ENCODE measurements at places on chromosomes 5 and 9.

DNA sequence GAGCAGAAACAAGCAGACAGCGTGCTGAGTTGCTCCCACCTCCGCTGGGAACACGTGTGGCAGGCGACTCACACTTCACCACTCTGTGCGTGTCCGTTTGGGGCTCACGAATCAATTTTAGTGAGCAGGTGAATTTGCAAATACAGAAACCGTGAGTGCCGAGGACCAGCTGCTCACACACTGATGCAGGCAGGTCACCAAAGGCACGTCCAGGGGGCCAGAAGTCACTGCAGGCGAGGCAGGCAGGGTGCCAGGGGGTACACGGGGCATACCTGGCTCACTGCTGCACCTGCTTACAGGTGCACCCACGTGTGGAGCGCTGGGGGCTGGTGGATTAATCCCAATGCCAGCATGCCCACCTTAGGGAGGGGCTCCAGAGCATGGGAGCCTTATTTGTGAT is 68.8 kb downstream of the ZNF354C start:
- DNase-seq: no peak

DNA sequence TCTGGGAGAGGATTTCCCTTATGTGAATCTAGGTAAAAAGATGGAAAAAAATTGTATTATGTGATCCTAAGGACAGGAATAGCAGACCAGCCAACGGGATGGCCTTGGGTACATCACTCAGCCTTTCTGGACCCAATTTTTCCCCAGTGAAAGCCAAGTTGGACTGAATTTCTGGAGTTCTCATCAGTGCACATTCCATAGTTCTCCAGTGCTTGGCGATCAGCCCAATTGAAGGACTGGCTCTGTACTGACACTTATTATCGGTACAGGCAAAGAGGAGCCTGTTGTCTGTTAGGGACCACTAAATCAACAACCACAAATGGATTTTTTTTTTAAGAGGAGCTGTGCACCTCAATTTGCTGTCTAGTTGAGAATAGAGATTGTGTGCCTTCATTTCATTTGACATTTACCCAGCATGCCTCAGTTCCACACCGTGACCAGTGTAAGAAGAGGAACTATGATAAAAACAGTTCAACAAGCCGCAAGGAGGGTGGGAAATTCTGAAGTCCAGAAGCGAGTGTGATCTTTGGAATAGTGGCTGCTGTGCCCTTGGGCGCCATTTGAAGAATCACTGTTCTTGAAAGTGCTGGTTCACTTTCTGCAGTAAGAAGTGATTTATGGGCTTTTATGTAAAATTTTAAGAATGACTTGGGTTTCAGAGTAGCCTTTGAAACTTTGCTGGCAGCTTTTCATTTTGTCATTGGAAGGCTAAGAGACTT is 8.0 kb downstream of the ARL10 start:
- no peak for DNase-seq

DNA sequence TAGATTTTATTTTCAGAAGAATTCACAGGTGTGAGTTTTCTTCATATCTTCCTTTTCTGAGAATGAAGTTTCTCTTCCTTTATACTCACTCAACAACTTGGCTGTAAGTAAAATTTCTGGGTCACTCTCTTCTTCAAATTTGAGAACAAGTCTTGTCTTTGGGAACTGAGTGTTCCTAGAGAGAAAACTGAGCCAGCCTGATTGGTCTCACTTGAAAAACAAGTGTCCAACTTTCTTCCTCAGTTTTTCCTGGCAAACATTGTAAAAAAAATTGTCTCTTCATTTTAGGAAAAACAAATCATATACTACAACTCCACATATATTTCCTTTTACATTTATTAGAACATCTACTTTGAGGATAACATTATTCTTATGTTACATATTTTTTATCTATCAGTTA is 156.1 kb upstream of the GHR start:
- no peak for DNase-seq

DNA sequence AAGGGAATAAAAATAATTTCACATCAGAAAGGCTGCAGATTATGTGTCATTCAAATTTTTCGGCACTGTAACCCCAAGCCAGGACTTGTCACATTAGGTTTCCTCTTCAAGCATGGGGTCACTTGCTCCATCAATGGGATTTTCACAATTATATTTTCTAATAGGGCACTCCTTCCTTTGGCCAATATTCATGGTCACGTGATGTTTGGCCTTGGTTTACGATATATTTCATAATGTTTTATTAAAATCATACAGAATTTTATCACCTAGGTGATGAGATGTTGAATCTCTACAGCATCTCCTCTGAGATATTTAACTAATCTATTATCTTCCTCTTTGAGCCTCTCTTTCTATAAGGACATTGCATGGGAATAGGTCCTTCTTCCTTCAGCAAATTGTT is 523.5 kb upstream of the SEMA6A start:
- no peak for DNase-seq

GRCh38 chr5:84091127-84091799 is 293.4 kb downstream of the EDIL3 start:
- no peak for DNase-seq

DNA sequence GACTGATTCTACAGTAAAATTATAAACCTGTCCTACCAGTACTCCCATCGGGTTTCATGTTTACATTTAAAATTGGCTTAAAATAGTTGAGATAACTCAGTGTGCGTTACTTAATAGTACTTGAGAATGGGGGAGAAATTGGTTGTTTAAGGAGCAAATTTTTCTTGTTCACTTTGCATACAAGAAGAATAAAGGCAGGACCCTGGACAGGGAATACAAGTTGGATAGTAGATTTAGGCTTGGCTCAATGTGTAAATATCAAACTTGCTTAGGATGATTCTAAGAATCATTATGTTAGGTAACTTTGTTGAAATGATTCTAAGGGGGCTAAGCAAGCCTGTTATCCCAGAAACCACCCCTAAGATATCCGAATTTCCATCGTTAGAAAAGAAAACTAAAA is 448.4 kb upstream of the TLE4 start:
- DNase-seq: no peak

DNA sequence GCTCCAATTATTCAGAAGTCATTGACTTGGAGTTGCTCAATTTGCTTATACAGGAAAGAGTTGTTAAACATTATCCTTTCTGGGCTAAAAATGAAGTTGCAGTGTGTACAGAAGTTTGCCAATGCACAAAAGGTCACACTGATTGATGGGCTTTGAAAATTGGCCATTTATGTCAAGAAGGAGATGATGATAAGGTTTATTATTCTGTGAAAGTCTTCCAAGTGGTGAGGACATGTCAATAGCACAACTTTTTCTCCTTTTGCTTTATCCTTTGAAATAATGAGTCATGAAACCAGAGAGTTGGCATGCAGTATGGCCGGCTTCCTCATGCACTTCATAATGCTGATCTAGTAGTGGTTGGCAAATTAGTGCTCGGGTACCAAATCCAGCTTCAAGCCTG is 848.5 kb upstream of the WWC1 start:
- no peak for DNase-seq

DNA sequence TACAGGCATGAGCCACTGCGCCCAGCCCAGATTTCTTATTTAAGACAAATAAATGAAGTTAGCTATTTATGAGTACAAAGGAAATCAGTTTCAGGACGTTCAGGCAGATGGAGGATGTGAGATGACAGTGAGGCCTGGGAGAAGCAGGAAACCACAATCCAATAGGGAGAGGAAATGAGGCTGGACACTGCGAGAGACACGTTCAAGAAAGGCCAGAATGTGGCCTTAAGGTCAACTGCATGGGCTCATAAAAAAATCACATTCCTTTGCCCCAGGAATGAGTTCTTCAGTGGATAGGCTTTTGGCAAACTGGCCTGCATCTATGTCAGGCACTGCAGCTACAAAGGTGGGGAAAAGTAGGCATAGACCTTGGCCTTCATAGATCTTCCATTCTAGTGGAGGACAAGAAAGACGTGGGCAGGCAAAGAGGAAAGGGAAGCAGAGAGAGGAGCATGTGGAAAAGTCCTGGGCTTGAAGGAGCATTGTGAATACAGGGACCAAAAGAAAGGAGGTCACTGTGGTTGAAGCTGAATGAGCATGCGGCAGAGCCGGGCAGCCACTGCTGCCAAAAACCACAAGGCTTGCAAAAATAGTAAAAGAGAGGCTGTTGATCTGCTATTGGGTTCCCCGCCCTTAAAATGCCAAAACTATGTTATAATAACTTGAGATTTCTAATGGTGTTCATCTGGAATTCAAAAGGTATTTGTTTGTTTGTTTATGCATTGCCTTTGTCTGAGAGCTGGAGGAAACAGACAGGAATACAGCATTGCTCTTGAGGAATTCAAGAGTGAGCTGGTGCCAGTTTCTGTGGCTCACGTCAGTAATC is 133.0 kb downstream of the GNA14 start:
- DNase-seq: no peak

GRCh38 chr5:125412561-125413495 is 666.4 kb upstream of the ZNF608 start:
- DNase-seq: no peak

DNA sequence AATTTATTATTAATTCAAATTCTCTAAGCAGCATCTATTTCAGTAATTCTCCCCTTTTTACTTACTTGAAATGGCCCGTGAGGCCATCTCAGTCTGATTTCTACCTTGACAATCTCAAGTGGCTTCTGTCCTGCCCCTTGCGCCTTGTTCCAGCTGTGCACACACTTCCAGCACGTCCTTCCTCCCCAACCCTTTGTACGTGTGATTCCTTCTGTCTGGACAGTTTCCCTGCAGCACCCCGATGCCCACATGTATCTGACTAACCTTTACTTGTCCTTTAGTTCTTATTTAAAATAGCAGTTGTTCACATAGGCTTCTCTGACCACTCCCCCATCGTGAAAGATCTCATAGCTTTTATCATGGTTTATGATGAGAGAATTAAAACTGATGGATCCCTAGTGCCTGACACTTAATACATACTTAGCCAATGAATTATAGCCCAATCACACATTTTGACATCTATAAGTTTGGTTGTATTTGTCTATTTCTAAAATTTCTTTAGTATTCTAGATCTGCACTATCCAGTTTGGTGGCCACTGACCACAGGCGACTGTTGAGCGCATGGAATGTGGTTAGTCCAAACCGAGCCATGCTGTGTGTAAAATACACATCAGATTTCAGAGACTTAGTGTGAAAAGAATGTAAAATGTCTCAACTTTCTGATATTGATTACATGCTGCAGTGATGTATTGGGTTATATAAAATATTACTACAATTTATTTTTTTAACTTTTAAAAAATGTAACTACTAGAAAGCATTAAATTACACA is 14.3 kb downstream of the ZBTB34 start:
- no peak for DNase-seq

DNA sequence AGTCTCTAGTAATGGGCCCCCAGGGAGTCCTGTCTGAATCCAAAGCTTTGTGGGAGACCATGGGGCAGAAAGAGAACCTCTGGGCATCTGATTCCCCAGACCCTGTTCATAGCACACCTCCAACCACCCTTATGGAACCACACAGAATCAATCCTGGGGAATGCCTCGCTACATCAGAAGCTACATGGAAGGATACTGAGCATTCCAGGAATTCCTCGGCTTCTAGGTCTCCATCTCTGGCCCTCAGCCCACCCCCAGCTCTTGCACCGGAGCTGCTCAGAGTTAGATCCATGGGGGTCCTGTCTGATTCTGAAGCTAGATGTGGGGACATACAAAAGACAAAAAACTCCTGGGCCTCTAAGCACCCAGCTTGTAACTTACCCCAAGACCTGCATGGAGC is 28.4 kb downstream of the VCP start:
- DNase-seq: no peak

DNA sequence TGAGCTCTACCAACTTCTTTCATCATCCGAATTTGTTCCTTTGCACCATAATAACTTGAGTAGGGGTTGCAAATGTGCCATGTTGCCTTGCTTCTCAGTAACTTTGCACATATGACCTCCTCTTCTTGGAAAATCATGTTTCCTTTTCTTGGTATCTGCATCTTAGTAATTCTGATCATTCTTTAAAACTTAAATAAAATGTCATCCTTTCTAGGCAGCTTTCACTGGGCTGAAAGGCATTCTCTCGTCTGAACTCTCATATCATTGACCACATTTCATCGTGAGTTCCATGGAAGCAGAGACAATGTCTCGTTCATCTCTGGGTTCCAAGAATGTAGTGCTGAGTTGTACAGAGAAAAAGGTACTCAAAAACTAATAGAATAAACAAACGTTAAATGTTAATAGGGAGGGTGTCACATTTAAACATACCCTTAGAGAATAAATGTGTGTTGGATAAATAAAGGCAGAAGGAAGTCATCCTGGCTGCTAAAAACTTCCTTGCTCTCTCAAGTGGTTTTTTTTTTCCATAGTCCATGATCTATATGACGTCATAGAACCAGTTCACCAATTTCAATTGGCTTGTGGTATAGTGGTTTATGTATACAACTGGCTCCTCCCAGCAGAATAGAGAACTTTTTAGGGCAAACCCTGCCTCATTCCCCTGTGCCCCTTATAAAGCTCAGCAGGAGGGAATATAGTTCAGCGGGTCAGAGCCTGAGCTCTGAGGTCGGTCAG is 218.1 kb upstream of the TRIM32 start:
- no peak for DNase-seq

- no peak for DNase-seq
Observed at GRCh38 chr9:37238122-37238521, 117.7 kb downstream of the ZCCHC7 start.

DNA sequence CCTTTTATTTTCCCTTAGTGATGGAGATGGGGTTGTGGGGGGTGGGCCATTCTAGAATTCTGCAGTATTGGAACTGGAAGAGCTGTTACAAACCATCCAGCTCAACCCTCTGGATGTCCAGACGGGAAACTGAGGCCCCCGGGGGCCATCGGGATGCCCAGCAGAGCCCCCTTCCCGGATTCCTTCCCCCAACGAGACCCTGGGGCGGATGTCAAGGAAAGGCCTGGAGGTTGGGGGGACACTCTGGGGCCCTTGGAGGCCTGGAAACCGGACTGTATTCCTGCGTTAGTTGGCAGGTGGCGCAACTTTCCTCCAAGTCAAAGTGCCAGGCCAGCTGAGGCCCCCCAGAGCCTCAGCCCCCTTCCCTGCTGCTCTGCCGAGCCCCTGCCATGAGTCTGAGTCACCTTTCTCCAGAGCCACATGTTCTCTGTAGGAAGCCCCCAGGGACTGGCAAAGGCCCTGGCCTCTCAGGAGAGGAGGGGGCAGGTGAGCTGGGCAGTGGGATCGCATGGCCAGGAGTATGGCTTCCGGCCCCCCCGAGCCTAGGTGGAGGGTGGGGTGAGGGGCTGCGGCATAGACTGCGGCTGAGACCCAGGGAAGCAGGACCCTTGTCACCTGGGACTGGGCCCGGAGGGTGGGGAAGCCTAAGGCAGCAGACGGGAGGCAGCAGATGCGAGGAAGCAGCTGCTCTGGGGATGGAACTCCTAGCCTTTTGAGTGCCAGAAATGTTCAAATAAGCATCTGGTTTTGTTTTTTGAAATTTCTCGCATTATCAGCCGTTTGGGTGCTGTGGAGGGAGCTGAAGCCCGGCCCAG is 17.8 kb upstream of the FIBCD1 start:
- no peak for DNase-seq

DNA sequence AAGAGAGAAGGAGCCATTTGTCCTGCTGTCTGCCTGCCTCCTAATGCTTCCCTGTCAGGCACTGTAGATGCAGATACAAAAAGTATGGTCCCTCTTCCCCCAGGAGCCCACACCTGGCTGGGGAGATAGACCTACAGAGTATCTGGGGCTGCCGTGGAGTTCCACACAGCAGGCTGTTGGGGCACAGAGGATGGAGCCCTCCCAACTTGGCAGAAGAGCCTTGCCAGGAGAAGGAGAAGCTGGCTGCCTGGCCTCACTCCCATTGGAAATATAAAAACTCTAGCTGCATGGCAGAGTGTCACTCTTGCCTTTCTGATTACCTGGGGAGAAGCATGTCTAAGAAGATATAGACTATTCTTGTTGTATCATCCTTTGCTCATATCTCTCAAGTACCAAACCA is 160.4 kb downstream of the FSTL4 start:
- no peak for DNase-seq

GRCh38 chr5:96636046-96636445 is 26.1 kb upstream of the CAST start:
- DNase-seq: no peak

- DNase-seq: no peak
Observed at GRCh38 chr5:96330530-96331140, 102.4 kb downstream of the PCSK1 start.

All from activated T-helper 1 cell treated with anti-CD3 and anti-CD28 coated beads, Interleukin-2, amount 50 U/mL, for 16 hours (primary cell).